SIG-M5 (cell line): ENCODE measurements at places on chromosomes 1 and 21.

GRCh38 chr1:236321101-236321500 lies 39.3 kb upstream of the ERO1B start:
- DNase-seq, result no peak

GRCh38 chr1:7440154-7440553 lies 330.9 kb upstream of the VAMP3 start:
- no peak for DNase-seq

DNA sequence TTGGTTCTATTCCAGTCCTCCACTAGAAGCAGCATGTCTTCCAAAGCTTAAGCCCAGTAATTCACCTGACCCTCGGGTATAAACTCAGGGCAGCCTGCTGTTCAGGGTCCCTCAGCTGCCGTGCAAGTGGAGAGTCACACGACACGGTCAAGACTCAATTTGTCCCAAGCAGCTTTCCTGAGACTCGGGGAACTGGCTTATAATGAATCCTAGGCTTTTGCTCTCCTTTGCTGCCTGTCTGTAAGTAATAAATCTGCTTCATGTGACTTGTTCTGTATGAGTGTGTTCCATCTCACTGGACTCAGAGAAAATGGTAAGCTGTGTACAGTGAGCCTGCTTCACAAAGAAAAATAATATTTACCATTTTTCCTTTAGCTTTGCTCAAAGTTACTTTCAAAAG lies 119.8 kb downstream of the CYYR1 start:
- DNase-seq, result no peak

DNA sequence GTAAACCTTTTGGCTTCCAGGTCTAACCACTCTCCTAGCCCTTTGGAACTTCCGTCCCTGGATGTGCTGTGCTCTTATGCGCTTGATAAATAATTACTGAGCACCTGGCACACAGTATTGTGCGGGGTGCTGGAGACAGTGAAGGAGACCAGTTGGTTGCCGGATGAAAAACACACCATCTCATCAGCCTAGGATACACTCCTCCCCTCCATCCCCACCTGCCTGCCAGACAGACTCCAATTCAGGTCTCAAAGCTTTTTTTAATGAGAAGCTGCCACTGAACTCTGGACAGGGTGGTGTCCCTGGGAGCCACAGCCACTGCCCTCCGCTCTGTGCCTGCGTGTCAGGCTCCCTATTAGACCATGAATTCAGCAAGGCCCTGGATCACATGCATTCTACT lies 9.2 kb downstream of the GNB1 start:
- DNase-seq, result no peak
